Skeletal muscle tissue (tissue), 5 donors: ENCODE measurements at places on chromosomes 7 and 10. TPM values are rescaled to one million over a fixed set of nuclear protein-coding genes. Genes with fewer than 3 reads are reported as not detected.

Gene AKR1D1
- not detected for total RNA-seq

Gene GIMAP2
- 9.4 TPM for total RNA-seq

Gene ADK
- total RNA-seq, result 28.2 TPM

Gene HMX2
- total RNA-seq, result not detected

Gene STEAP1
- 5.7 TPM for total RNA-seq

Gene HOXA5
- total RNA-seq, result 4.2 TPM

Gene GIMAP1
- total RNA-seq, result 1.0 TPM

Gene UFSP1
- total RNA-seq, result 5.7 TPM

Gene CLRN3
- total RNA-seq, result 0.52 TPM

Gene COL17A1
- under 0.01 TPM for total RNA-seq

Gene IL2RA
- total RNA-seq, result not detected

Gene TSPAN12
- total RNA-seq, result 33.4 TPM

Gene C10orf105
- not detected for total RNA-seq

Gene TMEM176A
- 11.0 TPM for total RNA-seq

Gene CHCHD1
- 17.7 TPM for total RNA-seq

Gene OR2A12
- total RNA-seq, result not detected

Gene NPFFR1
- under 0.01 TPM for total RNA-seq

Gene TUBAL3
- not detected for total RNA-seq

Gene MTPN
- 54.8 TPM for total RNA-seq

Gene SVOPL
- not detected for total RNA-seq

Gene LRRC17
- 28.2 TPM for total RNA-seq

Gene RET
- 1.6 TPM for total RNA-seq

Gene TMEM248
- total RNA-seq, result 39.7 TPM

Gene LRRN3
- 5.2 TPM for total RNA-seq

Gene SMO
- 28.7 TPM for total RNA-seq

Gene USP6NL
- 4.7 TPM for total RNA-seq

Gene CALML3
- not detected for total RNA-seq

Gene KLF14
- 0.52 TPM for total RNA-seq

Gene GNGT1
- total RNA-seq, result not detected

Gene HSPA14
- total RNA-seq, result 11.0 TPM

Gene SLC29A4
- 6.3 TPM for total RNA-seq

Gene PWWP2B
- 11.0 TPM for total RNA-seq

Gene PDCD11
- 24.5 TPM for total RNA-seq

Gene BHLHA15
- total RNA-seq, result not detected

Gene TMEM236
- under 0.01 TPM for total RNA-seq
